ENCODE measurements at places on chromosomes 2 and 18. TPM values are rescaled to one million over a fixed set of nuclear protein-coding genes. Genes with fewer than 3 reads are reported as not detected.

The LHCGR gene
- not detected for total RNA-seq

GRCh38 chr2:227939271-227940027 is 68.0 kb downstream of the DAW1 start:
- H3K27ac ChIP-seq, result no peak overlapping the region
- no peaks in the 10 kb centered on the region for H3K36me3 ChIP-seq
- DNase-seq, result no peak
- no peak overlapping the region for H3K4me3 ChIP-seq

GRCh38 chr18:47868744-47869143 is 61.7 kb downstream of the SMAD2 start:
- DNase-seq, result no peak
- no peak overlapping the region for H3K27ac ChIP-seq
- H3K4me3 ChIP-seq, result no peak overlapping the region
- H3K36me3 ChIP-seq, result no peaks in the 10 kb centered on the region
- no peaks in the 10 kb centered on the region for H3K4me1 ChIP-seq

DNA sequence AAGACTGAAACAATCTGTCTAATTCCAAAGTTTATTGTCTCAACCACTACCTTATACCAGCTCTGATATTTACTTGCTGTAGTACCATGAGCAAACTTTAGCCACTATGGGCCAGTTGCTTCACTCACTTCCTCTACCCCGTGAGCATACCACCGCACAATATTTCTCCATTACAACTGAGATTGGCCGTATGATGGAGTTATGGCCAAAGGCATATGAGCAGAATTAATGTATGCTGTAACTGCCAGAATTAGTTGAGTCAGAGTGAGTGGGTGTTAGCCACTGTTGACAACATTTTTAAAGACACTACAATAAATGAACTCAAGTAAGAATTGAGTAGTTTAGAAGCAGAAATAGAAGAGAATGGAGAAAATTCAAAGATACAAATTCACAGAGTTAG is 69.7 kb downstream of the LRATD1 start:
- no peak overlapping the region for H3K27ac ChIP-seq
- no peak for DNase-seq
- H3K27me3 ChIP-seq, result no peaks in the 10 kb centered on the region
- H3K36me3 ChIP-seq, result no peaks in the 10 kb centered on the region
- H3K4me3 ChIP-seq, result no peak overlapping the region
- H3K4me1 ChIP-seq, result no peaks in the 10 kb centered on the region

DNA sequence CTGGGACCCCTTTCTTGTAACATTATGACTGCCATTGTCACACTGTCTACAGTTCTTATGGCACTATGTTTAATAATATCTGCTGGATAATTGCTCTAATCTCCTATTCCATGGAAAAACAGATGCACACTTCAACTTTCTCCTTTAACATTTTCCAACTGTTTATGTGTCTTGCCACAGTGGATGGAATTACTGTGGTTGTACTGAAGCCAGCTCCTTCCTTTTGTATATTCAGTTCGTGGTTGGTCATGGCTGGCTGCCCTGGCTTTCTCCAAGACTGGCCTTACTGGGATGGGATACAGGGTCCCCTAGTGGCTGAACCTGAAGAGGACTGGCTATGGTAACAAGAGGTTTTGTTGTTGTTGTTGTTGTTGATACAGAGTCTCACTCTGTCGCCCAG is 113.9 kb downstream of the SS18 start:
- no peaks in the 10 kb centered on the region for H3K36me3 ChIP-seq
- H3K27ac ChIP-seq, result no peak overlapping the region
- no peaks in the 10 kb centered on the region for H3K27me3 ChIP-seq
- no peak for DNase-seq

DNA sequence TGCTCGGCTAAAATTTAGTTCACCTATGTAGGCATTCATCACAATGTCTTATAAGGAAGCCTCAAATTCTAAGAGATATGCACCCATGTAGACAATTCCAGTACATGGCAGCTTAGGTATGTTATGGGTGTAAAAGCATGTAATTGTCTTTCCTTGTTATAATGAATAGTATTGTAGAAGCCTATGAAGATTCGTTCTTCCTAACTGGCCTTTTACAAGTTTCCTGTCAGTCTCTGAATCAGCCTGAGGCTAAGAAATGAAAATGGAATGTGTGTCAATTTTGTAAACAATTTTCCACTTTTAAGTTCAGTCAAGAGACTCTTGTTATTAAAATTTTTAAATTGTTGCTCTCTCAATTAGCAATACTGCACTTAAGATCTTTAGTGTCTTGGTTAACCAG is 189.9 kb upstream of the GALNT5 start:
- no peak overlapping the region for H3K27ac ChIP-seq
- H3K4me3 ChIP-seq, result no peak overlapping the region
- H3K36me3 ChIP-seq, result no peaks in the 10 kb centered on the region

GRCh38 chr2:4420032-4420431 is 716.7 kb downstream of the DCDC2C start:
- H3K36me3 ChIP-seq, result no peaks in the 10 kb centered on the region
- no peak overlapping the region for H3K4me3 ChIP-seq
- H3K4me1 ChIP-seq, result no peaks in the 10 kb centered on the region
- no peak overlapping the region for H3K27ac ChIP-seq
- no peaks in the 10 kb centered on the region for H3K27me3 ChIP-seq

- H3K4me3 ChIP-seq, result no peak overlapping the region
- H3K4me1 ChIP-seq, result no peaks in the 10 kb centered on the region
- H3K27me3 ChIP-seq, result no peaks in the 10 kb centered on the region
Measured at GRCh38 chr2:146461068-146461467, 1383.8 kb upstream of the ACVR2A start.

DNA sequence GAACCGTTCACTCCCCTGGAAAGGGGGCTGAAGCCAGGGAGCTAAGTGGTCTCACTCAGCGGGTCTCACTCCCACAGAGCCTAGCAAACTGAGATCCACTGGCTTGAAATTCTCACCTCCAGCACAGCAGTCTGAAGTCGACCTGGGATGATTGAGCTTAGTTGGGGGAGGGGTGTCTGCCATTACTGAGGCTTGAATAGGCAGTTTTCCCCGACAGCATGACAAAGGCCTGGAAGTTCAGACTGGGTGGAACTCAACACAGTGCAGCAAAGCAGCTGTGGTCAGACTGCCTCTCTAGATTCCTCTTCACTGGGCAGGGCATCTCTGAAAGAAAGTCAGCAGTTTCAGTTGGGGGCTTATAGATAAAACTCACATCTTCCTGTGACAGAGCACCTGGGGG is 292.5 kb downstream of the NUP35 start:
- H3K36me3 ChIP-seq, result no peaks in the 10 kb centered on the region
- no peaks in the 10 kb centered on the region for H3K4me1 ChIP-seq
- no peak overlapping the region for H3K4me3 ChIP-seq
- no peak for DNase-seq
- H3K27ac ChIP-seq, result no peak overlapping the region
